ENCODE measurements at places on chromosomes 4 and X.

- DNase-seq = no peak
Observed at GRCh38 chr4:167885872-167886271, 206.5 kb upstream of the ANXA10 start.

DNA sequence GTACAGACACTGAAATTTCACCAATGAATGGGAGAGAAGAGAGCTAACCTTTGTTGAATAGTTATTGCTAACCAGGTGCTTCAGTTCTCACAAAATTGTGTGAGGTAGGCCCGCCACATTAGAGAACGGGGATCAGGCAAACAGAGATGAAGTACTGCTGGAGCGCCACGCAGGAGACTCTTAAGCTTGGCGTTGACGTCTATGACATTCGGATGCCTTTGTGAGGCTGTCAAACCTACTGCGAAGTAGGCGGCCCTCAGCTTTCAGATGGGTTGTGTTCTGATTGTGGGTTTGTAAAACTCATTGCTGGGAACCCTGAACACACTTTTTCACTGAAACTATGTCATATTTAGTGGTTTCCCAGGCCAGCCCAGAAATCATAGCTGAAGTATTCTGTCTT is 173.6 kb downstream of the CBR4 start:
- DNase-seq = no peak

GRCh38 chrX:40105835-40106675 is 8.3 kb upstream of the BCOR start:
- peak; percentile 38 for DNase-seq

DNA sequence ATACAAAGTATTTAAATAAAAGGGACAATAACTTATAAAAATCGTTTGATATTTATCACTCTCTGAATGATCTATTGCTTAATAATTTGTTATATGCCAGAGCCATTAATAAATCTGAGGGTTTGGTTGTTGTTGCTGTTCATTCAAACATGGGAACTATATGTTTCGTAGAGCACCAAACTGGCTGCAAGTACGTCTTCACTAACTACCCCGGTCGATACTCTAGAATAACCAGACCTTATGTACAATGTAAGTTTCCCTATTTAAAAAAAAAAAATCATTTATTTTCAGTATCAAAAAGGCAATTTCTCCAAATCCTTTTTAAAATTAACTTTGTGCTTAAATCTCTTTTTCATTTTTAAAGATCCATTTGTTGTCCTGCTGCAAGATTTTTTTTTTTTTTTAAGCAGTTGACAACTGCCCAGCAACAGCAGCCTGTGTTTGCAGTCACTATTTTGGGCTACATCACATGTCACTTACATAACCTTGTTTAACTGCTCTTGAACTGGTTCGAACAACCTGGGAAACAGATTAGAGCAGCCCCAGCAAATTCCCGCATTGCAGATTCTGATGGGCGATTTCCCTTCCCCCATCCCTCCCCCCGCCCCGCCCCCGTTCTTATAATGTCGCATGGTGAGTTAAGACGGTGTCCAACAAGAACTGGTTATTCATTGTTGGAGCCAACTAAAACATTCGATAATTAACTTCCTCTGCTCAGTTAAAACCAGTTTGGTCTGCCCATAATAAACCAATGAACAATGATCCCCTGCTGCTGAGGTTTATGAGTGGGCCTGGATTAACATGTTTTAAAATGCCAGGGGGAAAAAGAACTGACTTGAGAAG is 238.9 kb downstream of the NR3C2 start:
- no peak for DNase-seq

DNA sequence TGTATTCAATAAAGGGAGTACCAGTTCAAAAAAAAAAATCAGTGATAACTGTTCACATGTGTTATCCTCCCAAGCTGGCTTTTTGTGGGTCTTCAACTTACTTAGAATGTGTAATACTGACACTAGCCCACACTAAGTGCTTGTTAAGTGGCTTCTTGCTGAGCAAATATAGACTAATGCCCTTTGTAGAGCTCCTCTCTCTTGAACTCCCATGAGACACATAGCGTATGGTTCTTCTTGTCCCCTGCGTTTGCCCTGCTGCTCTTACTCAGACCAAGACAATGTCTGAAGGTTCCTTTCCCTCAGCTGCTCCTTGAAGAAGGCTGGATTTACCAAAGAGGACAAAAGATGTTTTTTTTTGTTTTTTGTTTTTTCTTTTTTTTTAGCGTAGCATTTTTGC is 110.9 kb downstream of the FRAS1 start:
- DNase-seq = no peak

Measured in CD8-positive, alpha-beta T cell (primary cell).